Spinal cord (tissue), 10 donors: ENCODE measurements at places on chromosomes 6 and 20.

- DNase-seq = no peak
Observed at GRCh38 chr20:33803921-33804337, 7.2 kb upstream of the CHMP4B start.

- no peak for DNase-seq
Observed at GRCh38 chr20:24632581-24632980, 163.2 kb downstream of the SYNDIG1 start.

- no peak for DNase-seq
Observed at GRCh38 chr20:47610247-47610944, 108.7 kb downstream of the NCOA3 start.

DNA sequence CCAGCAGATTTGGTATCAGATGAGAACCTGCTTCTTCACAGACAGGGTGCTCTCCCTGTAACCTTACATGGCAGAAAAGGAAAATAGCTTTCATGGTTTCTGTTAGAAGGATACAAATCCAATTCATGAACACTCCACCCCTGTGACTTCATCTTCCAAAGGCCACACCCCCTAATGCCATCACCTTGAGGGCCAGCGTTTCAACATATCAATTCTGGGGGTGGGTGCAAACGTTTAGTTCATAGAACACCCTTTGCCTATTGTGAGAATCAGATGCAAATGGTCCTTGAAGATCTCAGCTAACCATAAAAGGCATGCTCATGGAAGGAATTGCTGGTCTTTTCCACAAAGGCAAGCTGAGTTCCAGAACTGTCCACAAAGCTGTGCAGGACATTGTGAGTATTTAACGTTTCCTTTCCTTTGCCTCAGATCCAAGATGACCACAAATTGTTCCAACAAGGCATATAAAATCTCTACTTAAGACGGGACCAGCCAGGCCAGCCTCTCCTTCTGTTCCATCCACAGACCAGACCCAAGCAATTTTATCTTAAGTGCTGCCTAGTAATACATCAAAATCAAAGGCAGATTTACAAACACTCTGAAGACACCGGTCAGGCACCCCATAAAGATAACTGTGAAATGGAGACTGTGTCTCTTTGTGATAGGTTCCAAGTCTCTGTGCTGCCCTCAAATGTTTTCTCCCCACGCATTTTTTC lies 34.7 kb upstream of the SSTR4 start:
- no peak for DNase-seq

DNA sequence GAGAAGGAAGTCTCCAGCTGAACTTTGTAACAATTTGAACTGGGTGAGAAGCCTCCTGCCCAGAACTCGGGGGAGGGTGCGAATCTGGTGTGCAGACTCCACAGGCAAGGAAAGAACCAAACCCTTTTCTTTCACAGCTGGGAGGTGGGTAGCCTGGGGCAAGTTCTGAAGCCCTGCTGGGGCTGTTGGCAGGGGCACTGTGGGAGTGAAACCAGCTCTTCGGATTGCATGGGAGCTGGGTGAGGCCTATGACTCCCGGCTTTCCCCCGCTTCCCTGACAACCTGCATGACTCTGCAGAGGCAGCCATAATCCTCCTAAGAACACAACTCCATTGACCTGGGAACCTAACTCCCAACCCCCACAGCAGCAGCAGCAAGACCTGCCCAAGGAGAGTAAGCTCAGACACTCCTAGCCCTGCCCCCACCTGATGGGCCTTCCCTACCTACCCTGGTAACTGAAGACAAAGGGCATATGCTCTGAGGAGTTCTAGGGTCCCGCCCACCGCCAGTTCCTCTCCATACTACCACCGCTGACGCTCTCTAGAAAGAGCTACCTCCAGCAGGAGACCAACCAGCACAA lies 37.5 kb downstream of the SOD2 start:
- no peak for DNase-seq
